ENCODE measurements at places on chromosomes 7 and 10.

GRCh38 chr10:10813656-10814055 is 204.0 kb upstream of the CELF2 start:
- no peak for DNase-seq

- no peak for DNase-seq
Measured at GRCh38 chr10:33453081-33454025, 118.9 kb upstream of the NRP1 start.

GRCh38 chr10:2356670-2357069 is 619.3 kb upstream of the ADARB2 start:
- no peak for DNase-seq

DNA sequence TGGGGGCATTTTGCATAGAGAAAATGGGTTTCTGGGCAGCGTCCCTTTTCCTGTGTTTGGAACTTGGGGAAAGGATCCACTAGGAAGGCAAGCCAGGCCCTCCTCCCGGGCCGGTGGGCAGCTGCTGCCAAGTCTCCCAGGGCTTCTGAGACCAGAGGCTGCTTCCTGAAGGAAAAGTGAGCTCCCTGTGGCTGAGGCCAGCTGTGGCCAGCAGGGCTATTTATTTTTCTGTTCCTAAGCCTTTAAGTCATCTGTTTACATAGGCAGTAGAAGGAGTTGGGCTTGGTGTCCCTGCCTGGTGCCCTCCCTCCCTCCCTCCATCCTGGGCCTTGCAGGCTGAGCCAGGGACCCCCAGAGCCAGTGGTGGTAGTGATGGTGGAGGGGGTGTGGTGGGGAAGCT is 70.5 kb upstream of the COL13A1 start:
- DNase-seq = no peak

DNA sequence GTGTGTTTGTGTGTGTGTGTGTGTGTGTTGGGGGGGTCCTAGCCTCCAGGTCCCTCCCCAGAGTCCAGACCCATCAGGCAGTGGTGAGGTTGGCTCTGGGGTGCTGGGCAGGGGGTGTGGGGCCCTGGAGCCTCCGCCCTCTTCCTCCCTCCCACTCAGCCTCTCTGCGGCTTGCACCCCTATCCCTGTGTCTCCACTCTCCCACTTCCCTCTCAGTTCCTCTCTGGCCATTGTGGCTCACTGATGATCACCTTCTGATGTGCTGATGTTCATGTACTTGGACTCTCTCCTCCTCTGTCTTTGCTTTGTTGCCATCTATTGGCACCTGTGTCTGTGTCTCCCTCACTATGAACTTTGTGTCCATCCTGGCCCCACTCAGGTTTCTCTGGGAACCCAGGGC is 298.7 kb downstream of the ZEB1 start:
- DNase-seq = no peak

DNA sequence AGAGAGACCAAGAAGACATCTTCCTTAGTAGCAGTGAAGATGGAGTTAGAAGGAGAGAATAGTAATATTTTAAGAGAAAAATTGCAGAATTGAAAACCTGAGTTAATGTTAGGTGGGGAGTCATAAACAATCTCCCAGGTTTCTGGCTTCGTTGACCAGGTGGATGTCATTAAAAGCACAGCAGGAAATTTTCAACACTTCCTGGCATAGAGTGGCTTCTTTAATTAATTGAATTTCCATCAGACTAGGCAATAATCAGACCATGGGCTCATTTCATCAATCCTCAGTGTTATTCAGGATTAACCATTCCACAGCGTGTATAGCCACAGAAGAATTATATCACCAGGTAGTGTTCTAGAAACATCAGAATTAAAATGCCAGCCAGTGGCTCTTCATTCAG is 268.2 kb downstream of the CCDC3 start:
- no peak for DNase-seq

Measured in stimulated activated CD8-positive, alpha-beta memory T cell treated with anti-CD3 and anti-CD28 coated beads, Interleukin-7, amount 100 ng/mL, for 1 hour (primary cell).